ENCODE measurements at places on chromosomes 3 and 15.

DNA sequence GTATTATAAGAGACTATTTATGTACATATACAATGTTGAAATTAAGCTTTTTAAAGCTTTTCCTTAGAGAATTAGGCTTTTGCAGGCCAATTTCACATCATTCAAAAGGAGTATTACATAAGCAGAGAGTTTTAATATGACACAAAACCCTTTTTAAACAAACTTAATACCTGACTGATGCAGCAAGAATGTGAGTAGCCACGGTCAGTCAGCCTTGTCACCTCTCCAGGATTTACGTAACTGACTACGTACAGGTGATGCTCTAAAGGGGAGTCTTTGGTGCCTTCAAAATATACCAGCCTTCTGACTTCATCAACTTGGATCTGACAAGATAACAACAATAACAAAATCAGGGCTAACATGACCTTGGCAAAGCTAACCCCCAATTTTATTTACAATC is 44.2 kb upstream of the IGDCC4 start:
- no peak for DNase-seq

- DNase-seq = no peak
Measured at GRCh38 chr3:120130656-120131055, 36.4 kb upstream of the GSK3B start.

GRCh38 chr3:187748050-187748481 is 2.8 kb upstream of the BCL6 start:
- DNase-seq = peak; percentile 18

DNA sequence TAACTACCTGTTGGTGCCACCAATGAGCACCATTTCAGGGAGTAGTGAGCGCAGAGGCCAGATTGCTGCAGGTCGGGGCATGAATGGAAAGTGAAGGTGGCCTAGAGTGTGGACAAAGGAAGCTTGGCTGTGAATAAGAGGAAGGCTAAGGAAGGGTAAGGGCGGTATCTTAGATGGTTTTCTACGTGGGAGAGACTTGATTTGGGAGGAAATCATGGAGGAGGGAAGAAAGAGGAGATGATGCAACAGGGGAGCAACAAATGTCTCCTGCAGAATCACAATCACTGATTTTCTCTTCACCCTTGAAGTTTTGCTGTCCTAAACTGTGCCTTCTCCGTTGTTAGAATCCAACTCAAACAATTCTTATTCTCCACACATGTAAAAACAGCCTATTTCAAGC is 21.8 kb downstream of the NME9 start:
- DNase-seq = no peak

DNA sequence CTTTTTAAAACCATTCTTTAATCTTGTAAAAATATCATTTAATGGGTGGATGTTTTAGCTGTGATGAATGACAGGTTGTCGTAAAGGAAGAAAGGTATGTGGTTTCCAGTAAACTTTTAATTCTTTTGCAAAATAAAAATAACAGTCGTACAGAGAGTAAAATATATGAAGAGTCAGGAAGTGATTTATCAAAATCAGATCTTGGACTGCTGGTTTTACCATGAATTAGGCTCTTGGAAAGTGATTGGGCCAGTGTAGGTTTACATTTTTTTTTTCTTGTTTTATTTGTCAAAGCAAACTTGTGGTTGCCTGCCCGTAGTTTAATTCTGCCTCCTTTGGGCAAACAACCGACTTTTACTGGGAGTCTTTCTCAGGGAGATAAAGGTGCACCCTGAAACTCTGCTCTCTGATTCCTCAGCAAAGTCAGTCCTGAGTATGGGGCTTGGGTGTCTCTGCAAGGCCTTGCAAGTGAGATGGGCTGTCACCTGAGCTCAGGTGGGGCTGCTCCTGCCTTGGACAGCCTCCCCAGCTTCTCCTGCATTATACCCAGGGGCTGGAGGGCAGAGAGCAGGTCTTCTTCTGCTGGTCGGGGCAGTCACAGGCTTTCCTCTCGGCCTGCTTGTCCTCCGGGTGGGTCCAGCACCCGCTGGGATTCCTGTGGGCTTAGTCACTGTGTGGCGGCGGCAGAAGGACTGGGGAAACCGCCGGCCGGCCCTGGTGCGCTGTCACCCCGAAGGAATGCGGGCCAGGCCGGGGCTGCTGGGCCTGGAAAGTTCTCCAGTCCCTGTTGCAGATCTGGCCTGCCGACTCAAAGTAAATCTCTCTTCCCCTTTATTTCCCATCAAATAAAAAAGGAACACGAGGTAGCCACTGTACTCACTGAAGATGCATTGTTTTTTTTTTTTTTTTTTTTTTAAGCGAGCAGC is 79.0 kb downstream of the IGF1R start:
- DNase-seq = peak; percentile 40

- no peak for DNase-seq
Measured at GRCh38 chr3:41573591-41573990, 374.3 kb downstream of the CTNNB1 start.

DNA sequence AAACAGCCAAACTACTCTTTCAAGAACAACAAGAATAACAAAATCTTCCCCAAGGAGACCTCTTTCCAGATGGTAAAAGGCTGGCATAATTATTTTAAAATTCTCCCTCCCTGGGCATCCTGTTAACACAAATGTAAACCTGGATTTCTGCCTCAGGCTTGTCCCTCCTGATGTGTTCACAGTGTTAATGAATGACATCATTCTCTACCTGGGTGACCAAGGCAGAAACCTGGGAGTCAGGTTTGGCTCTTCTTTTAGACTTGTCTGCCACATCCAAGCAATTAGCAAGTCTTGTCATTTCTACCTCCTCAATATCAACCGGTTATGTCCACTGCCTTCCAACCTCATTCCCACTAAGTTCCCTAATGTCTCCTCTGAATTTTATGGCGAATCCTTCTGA is 368.7 kb upstream of the TBL1XR1 start:
- DNase-seq = no peak

GRCh38 chr15:68775671-68776476 is 44.8 kb downstream of the ANP32A start:
- peak; percentile 62 for DNase-seq

DNA sequence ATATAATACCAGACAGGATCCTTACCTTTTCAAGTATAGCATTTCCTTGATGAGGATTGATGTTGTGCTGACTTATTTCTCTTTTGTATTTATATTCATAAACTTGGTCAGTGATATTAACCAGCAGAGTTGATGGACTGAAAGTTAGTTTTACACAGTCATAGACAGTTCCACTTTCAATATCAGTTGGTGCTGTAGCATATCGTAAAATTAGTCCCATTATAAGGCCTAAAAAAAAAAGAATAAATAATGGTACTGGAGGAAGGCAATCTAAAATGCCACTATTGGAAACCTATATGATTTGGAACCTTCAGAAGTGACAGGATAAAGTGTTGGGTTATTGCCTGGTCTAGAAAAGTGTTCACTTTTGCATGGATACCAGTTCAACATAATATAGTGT is 16.3 kb downstream of the SLC9A9 start:
- no peak for DNase-seq

GRCh38 chr15:62622775-62623174 is 419.8 kb upstream of the TPM1 start:
- DNase-seq = no peak
